HepG2 (cell line): ENCODE measurements at places on chromosomes 4 and X.
A peak's percentile ranks its signal among the peaks of the same experiment; 100 is the strongest.

DNA sequence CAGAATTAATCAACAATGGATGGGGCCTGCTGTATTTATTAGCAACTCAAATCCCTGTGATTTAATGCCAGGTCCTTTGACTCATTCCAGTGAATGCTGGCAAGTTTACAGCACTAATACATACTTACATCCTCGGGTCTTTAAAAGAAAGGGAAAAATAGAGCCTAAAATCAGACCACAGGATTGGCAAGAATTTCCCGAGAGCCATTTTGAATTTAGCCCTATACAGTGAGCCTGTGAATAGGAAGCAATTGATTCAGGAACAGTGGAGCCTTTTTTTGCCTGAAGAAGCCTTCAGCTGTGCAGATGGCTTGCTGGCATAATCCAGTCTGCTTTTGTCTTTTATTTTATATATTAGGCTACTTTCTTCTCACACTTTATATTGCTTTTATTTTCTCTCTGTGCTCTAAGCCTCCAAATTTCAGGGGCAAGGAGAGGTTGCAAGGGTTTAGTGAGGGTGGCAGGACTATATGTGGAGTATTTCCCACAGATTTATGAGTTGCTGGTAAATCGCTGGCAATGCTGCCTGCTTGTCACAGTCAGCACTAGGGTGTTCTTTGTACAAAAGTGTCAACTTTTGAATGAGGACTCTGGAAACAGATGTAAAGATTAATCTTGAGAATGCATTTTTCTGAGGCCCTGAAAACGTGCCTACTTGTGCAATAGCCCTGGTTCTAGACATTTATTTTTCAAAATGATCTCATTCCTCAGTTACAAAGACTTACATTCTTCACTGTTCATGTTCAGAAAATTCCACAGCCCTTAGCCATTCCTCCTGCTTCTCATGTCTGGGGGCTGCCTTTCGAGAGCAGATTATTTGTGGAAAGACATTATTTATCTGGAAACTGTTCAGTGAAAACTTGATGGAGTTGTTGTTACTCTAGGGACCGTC lies 303.5 kb downstream of the SPRY1 start:
- DNase-seq, result peak; percentile 31

DNA sequence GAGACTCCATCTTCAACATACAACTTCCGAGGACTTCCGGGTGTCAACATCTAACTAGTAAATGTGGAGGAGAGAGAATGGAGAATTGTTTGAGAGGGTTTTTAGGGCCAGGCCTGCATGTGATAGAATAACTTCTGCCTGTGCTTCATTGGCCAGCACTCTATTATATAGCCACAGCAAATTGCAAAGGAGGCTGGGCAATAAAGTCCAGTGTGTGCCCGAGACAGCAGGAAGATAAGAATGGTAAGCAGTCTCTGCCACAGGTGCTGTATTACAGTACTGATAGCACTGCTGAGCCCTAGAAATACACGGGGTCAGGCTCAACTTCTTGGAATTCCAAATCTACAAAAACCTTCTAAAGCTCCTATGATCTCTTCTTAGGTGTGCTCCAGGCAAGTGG lies 20.8 kb upstream of the LIMCH1 start:
- no peak for DNase-seq

GRCh38 chr4:156568484-156568883 lies 403.1 kb downstream of the PDGFC start:
- no peak for DNase-seq

GRCh38 chrX:2159861-2160260 lies 340.9 kb downstream of the DHRSX start:
- DNase-seq, result no peak

- no peak for DNase-seq
Measured at GRCh38 chrX:25068340-25068739, 52.6 kb upstream of the ARX start.

GRCh38 chrX:137052643-137053235 lies 18.9 kb upstream of the GPR101 start:
- no peak for DNase-seq

DNA sequence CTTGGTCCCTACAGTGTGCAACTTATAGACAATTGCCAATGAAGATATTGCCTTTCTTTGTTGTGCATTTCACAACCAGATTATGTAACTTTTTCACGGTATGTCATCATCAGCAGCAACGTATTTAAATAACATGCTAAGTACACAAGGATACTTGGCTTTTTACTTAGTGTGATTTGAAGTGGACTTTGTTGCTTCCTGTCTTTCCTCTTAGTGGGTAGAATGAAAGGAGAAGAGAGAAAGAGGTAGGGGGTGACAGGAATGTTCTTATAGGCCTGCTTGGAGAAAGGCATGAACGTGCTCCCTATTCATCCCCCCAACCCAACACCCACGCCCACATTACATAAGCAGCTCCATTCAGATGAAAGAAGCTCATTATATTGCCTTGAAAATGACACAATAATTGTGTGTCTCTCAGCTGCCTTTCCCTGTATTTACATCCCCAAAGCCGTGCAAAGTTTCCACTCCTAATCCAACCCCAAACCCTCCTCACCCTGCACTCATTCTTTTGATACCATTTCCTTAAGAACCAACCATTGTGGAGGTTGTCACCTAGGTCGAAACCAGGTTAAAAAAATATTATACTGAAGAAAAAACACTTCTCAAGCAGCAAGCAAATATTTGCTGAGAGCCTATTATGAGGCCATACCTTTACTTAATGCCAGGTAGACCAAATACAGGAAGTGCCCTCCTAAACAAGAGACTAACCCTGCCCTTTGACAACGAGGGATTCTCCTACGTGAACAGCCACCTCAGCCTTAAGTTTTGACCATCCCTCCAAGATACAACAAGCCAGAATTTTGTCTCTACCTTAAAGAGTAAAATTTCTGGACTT lies 25.2 kb upstream of the GK start:
- peak; percentile 88 for DNase-seq

DNA sequence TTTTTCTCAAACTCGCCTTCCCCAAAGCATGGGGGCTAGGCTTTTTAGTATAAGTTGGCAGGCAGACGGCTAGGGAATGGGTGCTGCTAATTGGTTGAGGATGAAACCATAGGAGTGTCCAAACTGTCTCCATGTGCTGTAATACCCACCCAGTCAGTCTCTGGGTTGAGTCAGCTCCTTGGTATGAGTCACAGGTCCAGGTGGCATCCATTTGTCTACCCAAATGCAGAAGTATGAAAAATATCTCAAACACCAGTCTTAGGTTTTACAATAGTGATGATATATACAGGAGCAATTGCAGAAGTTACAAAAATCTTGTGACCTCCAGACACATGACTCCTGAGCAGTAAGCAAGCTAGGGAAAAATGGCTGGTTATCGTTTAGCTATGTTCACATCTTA lies 27.4 kb upstream of the CCSER1 start:
- DNase-seq, result no peak

- DNase-seq, result no peak
Measured at GRCh38 chr4:170088716-170089115, 1.0 kb downstream of the AADAT start.

GRCh38 chrX:1600406-1601050 lies 9.1 kb downstream of the AKAP17A start:
- DNase-seq, result no peak
